ENCODE measurements at places on chromosomes 11 and 22.

GRCh38 chr22:40008726-40009291 lies 14.1 kb downstream of the FAM83F start:
- DNase-seq: no peak

- no peak for DNase-seq
These were observed 8.4 kb upstream of the KCNQ1OT1 start for GRCh38 chr11:2708151-2708581.

DNA sequence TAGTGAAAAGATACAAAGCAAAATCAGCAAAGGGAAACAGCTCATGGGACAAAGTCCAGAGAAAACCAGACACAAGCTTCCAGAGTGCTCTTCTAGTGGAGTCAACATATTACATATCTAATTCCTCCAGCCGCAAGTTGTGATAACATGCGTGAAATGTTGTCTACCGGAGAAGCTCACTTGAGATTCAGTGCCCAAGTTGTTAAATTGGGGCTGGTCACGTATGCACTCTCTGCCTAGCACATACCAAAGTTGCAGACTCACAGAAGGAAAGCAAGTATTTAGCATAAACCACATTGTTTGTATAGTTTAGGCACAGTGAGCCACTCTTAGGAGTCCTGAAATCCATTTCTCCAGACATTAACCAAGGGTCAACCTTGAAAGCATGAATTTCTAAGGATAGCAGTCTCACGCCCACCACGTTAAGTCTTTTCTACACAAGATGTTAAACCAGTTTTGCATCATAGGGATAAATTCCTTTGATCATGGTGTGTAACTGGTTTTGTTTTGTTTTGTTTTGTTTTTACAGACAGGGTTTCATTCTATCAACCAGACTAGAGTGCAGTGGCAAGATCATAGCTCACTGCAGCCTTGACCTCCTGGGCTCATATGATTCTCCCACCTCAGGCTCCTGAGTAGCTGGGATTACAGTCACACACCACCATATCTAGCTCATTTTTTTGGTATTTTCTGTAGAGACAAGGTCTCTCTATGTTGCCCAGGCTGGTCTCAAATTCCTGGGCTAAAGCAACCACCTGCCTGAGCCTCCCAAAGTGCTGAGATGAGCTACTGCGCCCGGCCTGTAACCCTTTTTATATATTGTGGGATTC lies 39.5 kb upstream of the EP300 start:
- DNase-seq: no peak

GRCh38 chr11:2991452-2992233 lies 486 bp downstream of the NAP1L4 start:
- no peak for DNase-seq

GRCh38 chr11:20417771-20418170 lies 30.3 kb downstream of the PRMT3 start:
- DNase-seq: no peak
